Amygdala (tissue), 56 donors: ENCODE measurements at places on chromosomes 1 and 21.

- no peak for DNase-seq
These were observed 67.3 kb upstream of the OLIG2 start for GRCh38 chr21:32958288-32959002.

GRCh38 chr1:27057389-27057788, 44.7 kb upstream of the TENT5B start:
- no peak for DNase-seq

GRCh38 chr1:27872802-27873551, 633 bp downstream of the THEMIS2 start:
- DNase-seq = no peak

- no peak for DNase-seq
These were observed 19.0 kb downstream of the RASSF5 start for GRCh38 chr1:206526064-206526911.

DNA sequence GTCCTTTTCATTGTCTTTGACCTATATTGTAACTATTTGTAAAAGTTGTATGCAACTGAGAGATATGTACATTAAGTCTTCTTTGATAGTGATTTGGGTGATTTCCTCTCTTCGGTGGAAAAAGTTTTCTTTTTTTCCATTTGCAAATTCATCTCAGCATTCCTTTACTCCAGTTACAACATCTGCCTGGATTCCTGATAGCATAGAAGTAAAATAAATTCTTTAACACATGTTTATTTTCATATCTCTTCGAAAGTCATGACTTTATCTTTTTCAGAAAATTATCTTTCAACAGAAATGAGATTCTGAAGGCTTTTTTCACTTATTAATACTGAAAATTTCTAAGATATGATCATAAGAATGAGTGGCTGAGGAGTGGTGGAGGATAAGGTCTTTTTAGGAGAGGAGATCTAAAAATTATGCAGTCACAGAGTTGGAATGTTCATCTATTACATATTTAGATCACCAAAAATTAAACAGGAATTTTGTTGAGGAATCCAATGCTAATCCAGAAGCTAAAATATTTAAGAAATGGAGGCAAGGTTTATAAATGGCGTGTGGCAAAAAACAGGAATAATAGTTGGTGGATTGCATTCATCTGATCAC, 400.5 kb downstream of the KCNT2 start:
- no peak for DNase-seq

- DNase-seq = peak; percentile 11
These were observed 57.1 kb downstream of the ZC3H11B start for GRCh38 chr1:219555806-219556205.

GRCh38 chr1:12547586-12548225, 70.3 kb downstream of the DHRS3 start:
- no peak for DNase-seq

- DNase-seq = no peak
These were observed 127.3 kb downstream of the HLCS start for GRCh38 chr21:36839123-36839522.

DNA sequence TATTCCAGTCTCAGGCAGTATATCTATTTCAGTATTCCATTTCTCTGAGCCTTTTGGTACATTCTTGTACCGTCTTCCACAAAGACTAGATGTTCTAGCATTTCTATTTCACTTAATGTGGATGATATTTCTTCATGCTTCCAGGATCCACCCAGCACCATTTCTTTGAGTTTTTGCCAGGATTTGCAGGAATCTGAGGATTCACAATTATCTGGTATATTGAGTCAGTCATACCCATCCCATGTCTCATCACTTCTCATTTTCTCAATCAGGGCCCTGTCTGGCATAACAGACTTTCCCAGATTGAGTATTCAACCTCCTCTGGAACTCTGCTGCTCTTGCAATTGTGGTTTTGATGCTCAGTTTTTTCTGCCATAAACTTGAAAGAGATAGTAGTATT, 20.9 kb upstream of the COL11A1 start:
- no peak for DNase-seq
